Stimulated activated CD4-positive, alpha-beta T cell treated with anti-CD3 and anti-CD28 coated beads, Interleukin-2, amount 100 ng/mL, for 48 hours (primary cell): ENCODE measurements at places on chromosomes 11 and 22.

DNA sequence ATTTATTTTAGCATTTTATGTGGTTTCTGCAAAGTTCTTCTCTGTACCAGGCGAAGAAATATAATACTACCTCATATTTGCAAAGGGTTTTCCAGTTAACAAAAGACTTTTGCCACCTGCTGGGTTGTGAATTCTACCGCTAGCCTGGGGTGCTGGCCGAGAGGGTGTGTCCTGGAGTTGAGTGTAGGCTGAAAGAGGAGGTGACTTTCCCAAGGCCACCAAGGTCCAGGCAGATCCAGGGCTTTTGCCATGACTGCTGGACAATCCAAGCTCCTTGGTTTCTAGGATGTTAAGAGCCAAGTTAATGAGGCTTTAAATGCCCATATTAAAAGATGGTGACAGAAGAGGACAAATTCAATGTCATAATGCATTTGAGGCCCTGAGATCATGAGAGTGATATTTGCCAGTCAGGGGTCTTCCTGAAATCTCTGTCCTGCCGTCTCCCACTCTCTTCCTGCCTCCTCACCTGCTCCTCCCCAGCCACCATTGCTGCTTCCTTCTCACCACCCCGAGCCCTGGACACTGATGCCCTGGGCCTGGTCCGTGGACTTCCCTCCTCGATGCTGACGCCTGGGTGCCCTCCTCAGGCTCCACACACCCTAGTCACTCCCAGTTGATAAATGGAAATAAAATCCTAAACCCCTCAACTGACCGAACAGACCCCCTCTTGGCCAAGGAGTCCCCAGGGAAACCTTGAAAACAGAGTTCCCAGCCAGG is 825.6 kb downstream of the TBC1D22A start:
- DNase-seq, result no peak

DNA sequence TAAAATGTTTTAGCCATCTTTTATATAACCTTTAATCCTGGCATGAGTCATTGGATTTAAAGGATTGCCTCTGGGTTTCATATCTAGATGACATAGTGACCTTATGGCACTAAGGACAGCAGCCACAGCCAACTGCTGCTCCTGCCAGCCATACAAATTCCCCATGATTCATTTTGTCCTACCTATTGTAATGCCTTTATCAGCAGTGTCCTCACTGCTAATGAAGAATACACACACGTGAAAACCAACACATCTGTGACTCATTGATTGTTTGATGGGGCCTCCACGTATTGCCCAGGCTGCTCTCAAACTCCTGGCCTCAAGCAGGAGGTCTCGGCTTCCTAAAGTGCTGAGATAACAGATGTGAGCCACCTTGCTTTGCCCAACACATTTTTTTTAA is 1.8 kb downstream of the LDHAL6A start:
- DNase-seq, result no peak

DNA sequence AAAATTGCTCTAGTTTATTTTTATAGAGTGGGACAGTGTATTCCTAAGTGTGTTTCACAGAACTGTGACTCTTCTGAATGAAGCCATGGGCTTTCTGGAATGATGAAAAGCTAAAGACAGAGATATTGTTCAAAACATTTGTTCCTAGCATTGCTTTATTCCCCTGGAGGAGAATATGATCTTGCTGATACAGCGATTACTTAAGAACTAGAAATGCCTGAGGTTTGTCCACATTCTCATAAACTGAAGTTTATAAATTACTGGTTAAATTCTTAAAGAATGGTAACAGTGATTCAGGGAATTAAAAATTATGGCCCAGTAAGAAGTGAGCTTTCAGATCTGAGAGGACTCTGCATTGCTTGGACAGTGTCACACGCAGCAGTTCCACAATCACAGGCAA is 690.3 kb downstream of the FAM181B start:
- no peak for DNase-seq

DNA sequence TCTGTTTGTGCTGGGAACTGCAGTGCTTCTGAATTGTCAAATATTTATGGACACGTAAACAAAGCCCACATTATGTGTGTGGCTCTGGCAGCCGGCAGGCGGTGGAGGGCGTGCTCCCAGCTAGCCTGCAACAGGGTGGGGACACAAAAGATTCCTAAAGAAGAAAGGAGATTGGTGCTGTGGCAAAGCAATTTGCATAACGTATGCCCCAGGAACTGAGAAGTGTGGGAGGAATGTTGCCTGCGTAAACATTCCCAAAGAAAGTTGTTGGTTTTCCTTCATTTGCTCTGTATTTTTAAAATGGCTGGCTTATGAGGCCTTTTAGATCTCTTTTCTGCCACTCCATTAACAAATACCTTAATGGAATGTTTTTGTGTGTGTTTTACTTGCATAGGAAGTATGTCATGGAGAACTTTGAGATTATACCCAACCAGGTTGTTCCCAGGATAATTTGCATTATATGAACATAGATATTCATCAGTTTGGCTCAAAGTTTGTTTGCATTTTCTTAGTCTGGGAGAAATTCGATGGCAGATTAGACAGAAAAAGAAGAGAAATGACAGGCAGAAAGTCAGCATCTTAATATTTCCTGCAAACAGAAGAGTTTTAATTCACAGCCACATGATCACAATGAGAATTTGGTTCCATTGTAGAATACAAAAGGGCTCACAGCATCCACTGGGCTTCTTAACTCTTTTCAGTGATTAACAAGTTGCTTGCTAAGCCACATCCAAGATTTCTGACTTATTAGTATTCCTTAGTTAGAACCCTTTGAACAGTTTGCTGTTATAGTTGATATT is 41.8 kb upstream of the DLAT start:
- DNase-seq, result no peak

DNA sequence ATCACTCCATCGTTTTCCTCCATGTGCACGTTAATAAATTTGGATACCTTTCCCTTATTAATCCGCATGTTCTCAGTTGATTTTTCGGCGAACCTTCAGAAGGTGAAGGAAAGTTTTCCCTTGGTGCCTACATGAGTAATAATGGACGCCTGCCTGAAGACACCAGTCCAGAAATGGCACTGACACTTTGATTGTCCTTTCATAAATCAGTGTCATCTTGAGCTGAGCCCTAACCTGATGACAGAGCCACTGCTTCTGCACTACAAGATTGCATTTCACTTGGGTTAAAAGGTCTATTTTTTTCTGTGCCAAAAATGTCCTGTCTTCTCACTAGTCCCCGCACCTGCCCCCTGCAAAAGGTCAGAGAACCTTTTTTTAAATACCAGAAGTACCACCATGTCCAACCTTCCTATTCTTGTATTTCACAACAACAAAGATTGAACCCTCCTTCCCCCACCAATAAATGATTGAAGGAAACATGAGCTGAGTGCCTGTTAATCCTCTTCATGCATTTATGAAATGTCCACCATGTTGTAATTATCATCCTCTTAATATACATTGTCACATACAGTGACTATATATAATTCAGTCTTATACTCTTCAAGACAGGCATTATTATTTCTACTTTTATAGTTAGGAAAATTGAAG is 219.9 kb upstream of the UBASH3B start:
- no peak for DNase-seq

GRCh38 chr11:92642177-92642931 is 327.1 kb upstream of the MTNR1B start:
- DNase-seq, result no peak

DNA sequence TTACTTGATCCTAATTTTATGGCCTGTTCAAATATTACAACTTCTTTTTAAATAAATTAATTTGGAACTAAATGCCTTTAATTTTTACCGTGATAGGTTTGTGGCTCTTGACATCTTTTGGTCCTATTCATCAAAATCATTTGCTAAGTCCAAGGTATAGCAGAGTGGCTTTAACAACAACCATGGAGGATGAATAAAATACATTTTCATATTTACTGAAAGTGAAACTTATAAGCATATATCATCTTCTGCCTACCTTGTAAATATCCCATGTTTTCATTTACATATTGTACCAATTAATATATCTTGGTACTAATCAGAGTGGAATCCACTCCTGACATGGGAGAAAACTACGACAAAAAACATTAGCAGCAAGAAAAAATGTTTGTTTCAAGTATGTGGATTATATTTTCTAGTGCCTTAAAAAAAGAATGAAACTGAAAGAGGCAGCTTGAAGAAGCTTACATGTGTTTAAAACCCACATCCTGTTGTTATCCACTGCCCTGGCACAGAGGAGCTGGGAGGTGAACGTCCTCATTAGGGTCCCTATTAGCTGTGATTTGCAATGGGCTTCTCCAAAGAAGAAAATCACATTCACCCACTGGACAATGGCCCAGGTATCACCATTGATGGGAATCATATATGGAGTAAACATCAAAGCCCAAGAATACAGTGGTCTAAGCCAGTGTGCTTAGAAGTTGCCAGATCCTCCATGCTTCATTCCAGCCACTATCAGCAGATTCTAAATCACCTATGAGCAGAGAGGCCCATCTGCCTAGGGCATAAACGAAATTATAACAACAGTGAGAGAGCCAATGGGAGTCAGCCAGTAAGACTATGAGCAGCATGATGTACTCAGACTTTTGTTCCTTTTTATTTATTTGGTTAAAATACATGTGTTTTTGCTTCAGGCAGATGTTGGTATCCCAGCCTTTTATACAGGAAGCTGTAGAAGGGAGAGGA is 84.7 kb downstream of the MAML2 start:
- no peak for DNase-seq

GRCh38 chr11:75496305-75496752 is 29.4 kb downstream of the GDPD5 start:
- DNase-seq, result no peak

DNA sequence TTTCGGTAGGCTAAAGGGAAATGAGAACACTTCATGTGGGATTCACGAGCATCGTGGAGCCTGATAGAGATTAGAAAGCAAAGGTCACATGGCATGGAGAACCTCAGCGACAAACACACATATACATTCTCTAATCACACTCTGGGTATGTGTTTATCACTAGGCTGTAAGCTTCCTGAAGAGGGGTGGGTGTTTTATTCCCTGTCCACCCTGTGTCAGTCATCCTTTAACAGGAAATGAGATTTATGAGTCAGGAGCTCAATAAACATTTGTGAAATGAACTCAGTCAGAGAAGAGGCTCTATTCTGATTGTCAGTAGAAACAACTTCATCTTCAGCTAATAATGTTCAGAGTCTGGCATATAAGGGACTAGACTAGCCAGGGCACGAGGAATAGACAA is 71.7 kb upstream of the EIF3M start:
- DNase-seq, result no peak
